ENCODE measurements at places on chromosomes 5 and 9. TPM values are rescaled to one million over a fixed set of nuclear protein-coding genes. Genes with fewer than 3 reads are reported as not detected.
A peak's percentile ranks its signal among the peaks of the same experiment; 100 is the strongest.

DNA sequence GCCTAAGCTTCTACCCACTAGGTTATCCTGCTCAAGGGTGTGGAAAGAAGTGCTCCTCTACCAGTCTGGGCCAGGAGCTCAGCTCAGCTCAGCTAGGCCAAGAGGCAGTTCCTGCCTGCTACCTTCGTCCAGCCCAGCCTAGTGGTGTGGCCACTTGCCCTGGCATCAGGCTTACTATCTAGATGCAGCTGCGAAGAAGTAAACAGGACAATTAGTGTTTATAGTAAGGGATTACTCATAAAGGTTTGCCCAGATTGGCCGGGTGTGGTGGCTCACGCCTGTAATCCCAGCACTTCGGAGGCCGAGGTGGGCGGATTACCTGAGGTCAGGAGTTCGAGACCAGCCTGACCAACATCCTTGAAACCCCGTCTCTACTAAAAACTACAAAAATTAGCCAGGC lies 12.8 kb upstream of the SPATA24 start:
- no peak overlapping the region for H3K4me3 ChIP-seq
- peaks cover 21% of the 10 kb centered on the region for H3K36me3 ChIP-seq
- no peak for DNase-seq
- H3K27ac ChIP-seq: peak overlapping the region; percentile 83
- no peaks in the 10 kb centered on the region for H3K27me3 ChIP-seq

DNA sequence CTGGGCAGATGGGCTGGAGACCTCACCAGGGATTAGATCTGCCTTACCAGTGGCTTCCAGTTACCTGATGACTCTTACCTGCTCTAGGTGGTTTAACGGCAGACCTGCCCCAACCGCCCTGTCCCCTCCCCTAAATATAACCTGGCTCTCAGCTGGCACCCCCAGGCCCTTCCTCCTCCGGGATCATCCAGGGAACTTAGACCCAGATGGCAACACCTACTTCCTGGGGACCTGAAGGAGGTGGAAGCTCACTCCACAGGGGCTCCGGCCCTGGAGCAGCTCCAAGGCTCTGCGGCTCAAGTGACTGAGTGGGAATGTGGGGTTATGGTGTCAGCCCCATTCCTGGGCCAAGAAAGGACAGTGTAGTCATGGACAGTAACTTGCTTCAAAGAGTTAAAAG lies 130.4 kb downstream of the OLFM1 start:
- no peak overlapping the region for H3K4me3 ChIP-seq
- no peaks in the 10 kb centered on the region for H3K36me3 ChIP-seq
- DNase-seq: no peak
- H3K27me3 ChIP-seq: no peaks in the 10 kb centered on the region
- H3K27ac ChIP-seq: no peak overlapping the region

DNA sequence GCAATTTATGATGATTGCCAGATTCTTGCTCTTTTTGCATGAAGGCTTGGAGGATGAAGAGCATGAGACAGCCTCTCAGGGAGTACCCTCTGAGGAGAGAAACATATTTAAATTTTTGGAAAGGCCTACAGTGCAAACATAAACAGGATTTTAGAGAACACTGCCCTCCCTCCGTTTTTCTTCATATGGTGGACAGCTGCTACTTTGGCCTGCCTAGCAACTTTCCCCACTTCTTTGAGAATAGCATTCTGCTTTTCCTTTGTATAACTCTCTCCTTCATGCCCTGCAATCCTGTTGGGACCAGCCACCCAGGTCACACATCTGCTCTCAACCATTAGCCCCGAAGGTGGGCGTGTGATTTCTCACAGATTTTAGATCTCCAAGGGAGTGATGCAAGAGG lies 20.5 kb upstream of the TXN start:
- no peaks in the 10 kb centered on the region for H3K4me1 ChIP-seq
- no peak for DNase-seq
- no peaks in the 10 kb centered on the region for H3K27me3 ChIP-seq

DNA sequence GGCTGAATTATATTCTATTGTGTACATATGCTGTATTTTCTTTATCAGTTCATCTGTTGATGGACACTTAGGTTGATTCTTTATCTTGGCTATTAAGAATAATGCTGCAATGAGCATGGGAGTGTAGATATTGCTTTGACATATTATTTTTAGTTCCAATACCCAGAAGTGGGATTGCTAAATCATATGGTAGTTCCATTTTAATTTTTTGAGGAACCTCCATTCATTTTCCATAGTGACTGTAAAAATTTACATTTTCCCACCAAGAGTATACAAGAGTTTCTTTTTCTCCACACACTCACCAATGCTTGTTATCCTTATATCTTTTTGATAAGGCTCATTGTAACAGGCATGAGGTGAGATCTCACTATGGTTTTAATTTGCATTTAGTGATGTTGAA lies 19.4 kb downstream of the JAK2 start:
- no peak overlapping the region for H3K4me3 ChIP-seq
- no peaks in the 10 kb centered on the region for H3K27me3 ChIP-seq
- peaks cover 9% of the 10 kb centered on the region for H3K36me3 ChIP-seq
- peaks cover 14% of the 10 kb centered on the region for H3K4me1 ChIP-seq

- no peak overlapping the region for H3K4me3 ChIP-seq
- H3K27me3 ChIP-seq: no peaks in the 10 kb centered on the region
- H3K27ac ChIP-seq: no peak overlapping the region
Observed at GRCh38 chr5:38888041-38888440, 42.2 kb downstream of the OSMR start.

- no peaks in the 10 kb centered on the region for H3K27me3 ChIP-seq
- DNase-seq: no peak
- H3K27ac ChIP-seq: no peak overlapping the region
- H3K36me3 ChIP-seq: peaks cover 31% of the 10 kb centered on the region
Observed at GRCh38 chr9:89328064-89328463, 9.8 kb downstream of the SECISBP2 start.

DNA sequence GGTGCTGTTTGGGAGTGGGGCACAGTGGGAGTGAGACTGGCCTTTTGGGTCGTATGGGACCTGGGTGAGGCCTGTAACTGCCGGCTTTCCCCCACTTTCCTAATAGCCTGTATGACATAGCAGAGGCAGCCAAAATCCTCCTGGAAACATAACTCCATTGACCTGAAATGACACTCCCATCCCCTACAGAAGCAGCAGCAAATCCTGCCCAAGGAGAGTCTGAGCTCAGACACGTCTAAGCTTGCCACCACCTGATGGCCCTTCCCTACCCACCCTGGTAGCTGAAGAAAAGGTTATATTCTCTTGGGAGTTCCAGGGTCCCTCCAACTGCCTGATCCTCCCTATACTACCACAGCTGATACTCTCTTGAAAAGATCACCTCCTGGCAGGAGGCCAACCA lies 179.8 kb upstream of the ARRDC3 start:
- DNase-seq: no peak
- H3K27me3 ChIP-seq: no peaks in the 10 kb centered on the region
- H3K36me3 ChIP-seq: no peaks in the 10 kb centered on the region
- H3K4me3 ChIP-seq: no peak overlapping the region

Gene KCNV2
- not detected for total RNA-seq

Gene TAF7
- total RNA-seq: 35.9 TPM

GRCh38 chr9:34328500-34328986 lies 525 bp downstream of the KIF24 start:
- H3K36me3 ChIP-seq: no peaks in the 10 kb centered on the region
- H3K27ac ChIP-seq: peak overlapping the region; percentile 25
- no peaks in the 10 kb centered on the region for H3K27me3 ChIP-seq
- H3K4me3 ChIP-seq: peak overlapping the region; percentile 96
- peaks cover 20% of the 10 kb centered on the region for H3K4me1 ChIP-seq

GRCh38 chr9:35415402-35416097 lies 74.4 kb upstream of the RUSC2 start:
- H3K36me3 ChIP-seq: peaks cover 4% of the 10 kb centered on the region
- no peak overlapping the region for H3K27ac ChIP-seq
- no peak overlapping the region for H3K4me3 ChIP-seq
- no peaks in the 10 kb centered on the region for H3K4me1 ChIP-seq
- no peaks in the 10 kb centered on the region for H3K27me3 ChIP-seq

Gene ZER1
- 42.5 TPM for total RNA-seq

DNA sequence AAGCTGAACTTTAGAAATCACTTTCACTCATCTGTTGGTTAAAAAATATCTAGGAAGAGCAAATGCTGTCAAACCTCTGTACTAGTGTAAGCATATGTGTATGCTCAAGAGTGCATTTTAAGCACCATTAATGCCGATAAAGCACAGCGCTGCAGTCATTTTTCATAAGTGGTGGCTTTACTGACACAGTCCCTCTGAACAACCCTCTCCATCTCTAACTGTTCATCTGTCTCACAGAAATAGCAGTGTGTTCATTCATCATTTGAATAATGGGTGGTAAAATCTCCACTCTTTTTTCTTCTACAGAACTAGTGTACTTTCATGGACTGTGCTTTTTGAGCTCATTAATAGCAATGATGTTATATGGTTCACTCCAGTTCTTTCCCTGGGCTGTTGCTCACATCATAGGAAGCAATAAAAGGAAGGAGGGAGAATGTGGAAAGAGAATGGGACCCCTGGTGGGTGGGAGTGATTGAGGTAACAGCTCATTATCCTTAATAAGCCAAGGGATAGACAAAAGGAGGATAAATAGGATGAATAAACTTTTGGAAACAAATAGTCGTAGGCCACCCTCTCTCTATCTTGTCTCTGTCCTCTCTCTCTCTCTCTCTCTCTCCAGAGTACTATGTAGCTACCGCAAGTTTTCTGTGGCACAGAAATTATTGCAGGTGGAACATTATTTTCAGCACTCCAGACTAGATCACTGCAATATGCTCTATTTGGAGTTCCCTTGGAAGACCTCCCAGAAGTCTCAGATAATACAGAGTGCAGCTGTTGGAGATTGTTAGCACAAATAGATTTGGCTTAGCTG lies 117.9 kb upstream of the PRDM9 start:
- H3K36me3 ChIP-seq: no peaks in the 10 kb centered on the region
- H3K4me1 ChIP-seq: no peaks in the 10 kb centered on the region
- H3K4me3 ChIP-seq: no peak overlapping the region
- no peak overlapping the region for H3K27ac ChIP-seq

- DNase-seq: no peak
- no peak overlapping the region for H3K27ac ChIP-seq
- H3K4me1 ChIP-seq: peaks cover 14% of the 10 kb centered on the region
- no peaks in the 10 kb centered on the region for H3K27me3 ChIP-seq
Observed at GRCh38 chr5:177519463-177520235, 2.9 kb upstream of the DDX41 start.

GRCh38 chr9:83937861-83938455 lies 16.7 kb upstream of the KIF27 start:
- no peaks in the 10 kb centered on the region for H3K27me3 ChIP-seq
- no peak overlapping the region for H3K4me3 ChIP-seq
- no peaks in the 10 kb centered on the region for H3K4me1 ChIP-seq
- no peak overlapping the region for H3K27ac ChIP-seq
- peaks cover 25% of the 10 kb centered on the region for H3K36me3 ChIP-seq
- DNase-seq: no peak

DNA sequence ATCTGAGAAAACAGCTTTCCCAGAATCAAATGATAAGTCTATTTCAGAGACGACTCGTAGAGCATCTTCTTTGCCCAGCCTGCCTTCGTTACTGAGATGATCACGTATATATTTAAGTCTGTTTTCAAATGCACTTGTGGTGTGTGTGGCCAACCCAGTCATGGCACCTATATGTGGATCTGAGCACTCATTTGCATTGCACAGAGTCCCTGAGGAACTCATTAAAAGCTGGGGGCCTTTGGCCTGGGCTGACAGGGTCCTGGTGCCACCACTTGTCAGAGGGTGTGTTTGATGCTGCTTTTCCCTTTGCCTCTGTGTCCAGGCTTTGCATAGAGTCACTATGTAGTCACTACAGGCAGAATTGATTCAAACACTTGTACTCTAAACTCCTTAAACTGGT lies 17.4 kb upstream of the DMRT3 start:
- H3K4me3 ChIP-seq: no peak overlapping the region
- no peak for DNase-seq
- H3K27ac ChIP-seq: no peak overlapping the region
- no peaks in the 10 kb centered on the region for H3K4me1 ChIP-seq
- no peaks in the 10 kb centered on the region for H3K36me3 ChIP-seq

- no peak overlapping the region for H3K4me3 ChIP-seq
- H3K27ac ChIP-seq: no peak overlapping the region
- no peaks in the 10 kb centered on the region for H3K36me3 ChIP-seq
- no peak for DNase-seq
- H3K4me1 ChIP-seq: peaks cover 26% of the 10 kb centered on the region
Observed at GRCh38 chr9:95771556-95772246, 103.8 kb upstream of the ERCC6L2 start.

DNA sequence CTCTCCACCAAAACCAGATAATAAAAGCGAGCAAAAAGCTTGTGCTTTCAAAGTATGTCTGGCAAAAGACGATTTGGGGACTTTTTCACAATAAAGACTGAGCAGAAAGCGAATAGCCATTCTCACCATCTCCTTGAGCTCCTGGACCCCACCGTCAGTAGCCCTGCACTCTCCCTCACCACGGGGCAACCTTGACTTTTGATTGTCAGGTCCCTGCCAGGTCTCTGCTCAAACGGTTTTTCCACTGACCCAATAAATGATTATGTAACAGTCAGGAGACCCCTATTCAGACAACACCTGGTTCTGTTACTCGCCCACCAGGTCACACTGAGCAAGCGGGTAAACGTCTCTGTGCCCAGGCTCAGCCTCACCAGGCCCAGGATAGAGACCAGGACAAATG lies 131.3 kb downstream of the MVB12B start:
- H3K27ac ChIP-seq: no peak overlapping the region
- H3K36me3 ChIP-seq: no peaks in the 10 kb centered on the region
- H3K4me3 ChIP-seq: no peak overlapping the region
- no peak for DNase-seq
- no peaks in the 10 kb centered on the region for H3K4me1 ChIP-seq

Gene CARTPT
- total RNA-seq: 39.4 TPM

Gene FBN2
- total RNA-seq: 5.8 TPM

GRCh38 chr9:92341578-92341977 lies 15.8 kb downstream of the CENPP start:
- peak overlapping the region; percentile 63 for H3K27ac ChIP-seq
- no peak for DNase-seq
- peaks cover 22% of the 10 kb centered on the region for H3K4me1 ChIP-seq
- H3K36me3 ChIP-seq: no peaks in the 10 kb centered on the region
- H3K4me3 ChIP-seq: no peak overlapping the region

DNA sequence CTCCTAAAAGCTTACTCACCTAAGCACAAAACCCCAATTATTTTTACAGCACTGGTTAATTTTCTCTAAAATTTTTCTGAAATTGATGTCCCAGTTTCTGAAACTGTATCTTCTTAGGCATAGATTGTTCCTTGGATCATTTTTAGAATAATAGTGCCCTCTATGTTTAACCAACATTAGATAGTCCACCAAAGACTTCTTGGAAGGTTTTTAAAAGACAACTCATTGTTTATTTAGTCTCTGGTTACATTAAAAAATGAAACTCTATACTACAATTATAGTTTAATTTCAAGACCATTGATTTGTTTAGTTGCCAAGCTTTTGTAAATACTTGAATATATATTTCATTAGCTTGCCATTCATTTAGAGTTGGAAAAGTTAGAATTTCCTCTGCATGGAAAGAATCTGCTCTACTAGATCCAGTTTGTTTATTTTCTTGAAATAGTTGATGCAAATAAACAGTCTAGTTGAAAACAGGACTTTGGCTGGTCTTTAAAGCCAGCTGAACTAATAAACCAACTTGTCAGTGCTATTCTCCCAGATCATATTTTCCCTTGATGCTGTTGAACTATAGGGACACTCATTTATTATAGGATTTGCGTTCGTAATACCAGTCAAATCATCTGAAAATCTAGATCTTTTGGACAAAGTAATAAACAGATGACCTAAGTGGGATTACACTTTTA lies 990.5 kb downstream of the TLE1 start:
- H3K4me1 ChIP-seq: peaks cover 28% of the 10 kb centered on the region
- H3K4me3 ChIP-seq: no peak overlapping the region
- H3K27me3 ChIP-seq: no peaks in the 10 kb centered on the region
- no peaks in the 10 kb centered on the region for H3K36me3 ChIP-seq

Data from thoracic aorta (tissue), 2 donors.